Skin of body (tissue), 3 donors: ENCODE measurements at places on chromosomes 7 and 10. TPM values are rescaled to one million over a fixed set of nuclear protein-coding genes. Genes with fewer than 3 reads are reported as not detected.

PNLIPRP1 gene
- total RNA-seq = not detected

- DNase-seq = no peak
Measured at GRCh38 chr10:70174058-70174741, 3.9 kb upstream of the SAR1A start.

- no peak for DNase-seq
Measured at GRCh38 chr10:66835400-66835799, 90.4 kb upstream of the LRRTM3 start.

DNA sequence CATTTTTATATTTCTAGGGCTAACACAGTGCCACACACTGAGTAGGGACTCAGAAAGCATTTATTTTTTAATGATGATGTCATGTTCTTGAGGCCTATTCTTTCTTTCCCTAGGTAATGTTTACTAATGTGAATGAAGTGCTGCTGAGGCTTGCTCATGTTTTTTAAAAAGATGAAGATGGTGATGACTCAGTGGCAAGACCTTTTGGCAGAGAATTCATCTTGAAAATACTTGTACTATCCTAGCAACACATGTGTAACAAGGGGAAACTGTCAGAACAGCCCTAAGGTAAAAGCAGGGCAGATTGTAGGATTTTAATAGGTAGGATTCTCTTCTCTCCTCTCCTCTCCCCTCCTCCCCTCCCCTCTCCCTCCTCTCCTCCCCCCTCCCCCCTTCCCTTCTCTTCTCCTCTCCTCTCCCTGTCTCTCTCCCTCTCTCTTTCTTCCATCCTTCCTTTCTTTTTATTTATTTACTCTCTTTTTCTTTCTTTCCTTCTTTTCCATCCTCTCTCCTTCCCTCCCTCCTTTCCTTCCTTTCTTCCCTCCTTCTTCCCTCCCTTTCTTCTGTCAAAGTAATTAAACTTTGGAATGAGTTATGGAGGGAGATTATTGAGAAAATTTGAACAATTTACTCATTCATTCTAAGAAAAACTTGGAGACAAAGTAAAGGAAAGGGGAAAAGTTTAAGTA lies 75.3 kb downstream of the ZNF92 start:
- no peak for DNase-seq

DNA sequence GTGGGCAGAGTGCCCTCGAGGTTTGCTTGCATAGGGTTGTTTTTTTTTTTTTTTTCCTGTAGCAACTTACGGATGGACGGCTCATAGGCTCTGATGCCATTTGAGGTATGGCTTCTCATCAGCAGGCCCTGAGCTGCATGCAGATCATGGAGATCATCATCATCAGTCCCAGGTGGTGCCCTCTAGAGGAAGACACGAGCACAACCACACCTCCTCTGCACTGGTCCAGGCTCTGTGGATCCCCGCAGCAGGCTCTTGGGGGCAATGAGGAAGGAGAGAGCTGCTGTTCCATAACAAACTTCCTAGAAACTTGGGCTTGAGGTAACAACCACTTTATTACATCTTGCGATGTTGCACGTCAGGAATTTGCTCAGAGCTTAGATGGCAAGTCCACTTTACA lies 132.7 kb upstream of the CXCL12 start:
- no peak for DNase-seq

GRCh38 chr10:113626809-113627355 lies 37.0 kb downstream of the NRAP start:
- no peak for DNase-seq
